Effector CD4-positive, alpha-beta T cell (primary cell): ENCODE measurements at places on chromosomes 2 and 18.

DNA sequence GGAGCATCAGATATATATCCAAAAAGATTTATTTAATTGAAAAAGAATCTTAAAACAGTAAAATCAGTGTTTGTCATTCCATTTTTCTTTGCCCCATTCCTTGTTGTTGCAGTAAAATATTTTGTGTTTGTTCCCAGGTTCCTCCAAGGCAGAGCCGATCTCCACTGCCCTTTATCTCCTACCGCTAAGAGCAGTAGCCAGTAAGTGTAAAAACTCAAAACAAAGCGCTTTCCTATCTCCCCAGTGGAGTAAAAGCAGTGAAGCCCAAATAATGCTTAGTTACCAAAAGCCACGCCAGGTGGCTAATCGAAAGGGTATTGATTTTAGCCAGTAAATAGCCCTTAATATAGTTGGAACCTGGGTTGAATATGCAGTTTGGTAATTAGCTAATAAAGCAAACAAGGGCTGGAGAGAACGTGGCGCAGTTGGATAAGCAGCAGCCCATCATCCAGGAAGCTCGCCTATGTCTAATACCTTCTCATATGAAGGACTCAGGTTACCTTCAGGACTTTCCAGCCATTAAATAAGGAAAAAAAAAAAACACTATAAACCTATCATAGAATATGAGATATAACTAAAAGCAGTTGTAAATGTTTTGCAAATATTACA lies 12.4 kb upstream of the GPD2 start:
- no peak for DNase-seq

DNA sequence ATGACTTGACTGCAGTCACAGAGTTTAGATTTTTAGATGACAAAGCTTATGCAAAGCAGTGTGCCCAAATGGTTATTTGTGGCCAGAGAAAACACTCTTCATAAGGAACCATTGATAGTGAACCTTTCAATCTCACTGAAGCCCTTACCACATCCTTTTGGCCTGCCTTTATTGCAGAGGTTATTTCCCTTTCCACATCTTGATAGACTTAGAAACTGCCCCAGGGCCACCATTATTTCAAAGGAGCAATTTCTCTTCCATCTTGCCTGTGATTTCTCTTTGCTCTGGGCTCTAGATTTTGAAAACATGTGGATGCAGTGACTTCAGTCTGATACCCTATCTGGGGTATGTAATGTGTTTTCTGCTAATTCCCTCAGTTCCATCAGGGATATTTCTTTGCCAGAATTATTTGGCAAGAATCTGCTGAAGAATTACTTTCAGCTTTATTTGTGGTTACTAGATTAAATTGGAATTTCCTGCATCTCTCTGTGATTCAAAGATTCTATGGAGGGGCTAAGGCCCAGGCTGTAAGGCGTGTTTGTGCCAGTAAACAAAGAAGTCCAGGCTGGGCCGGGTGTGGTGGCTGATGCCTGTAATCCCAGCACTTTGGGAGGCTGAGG lies 51.0 kb downstream of the MOGAT1 start:
- no peak for DNase-seq

GRCh38 chr18:77039196-77040130 lies 93.1 kb downstream of the MBP start:
- DNase-seq: no peak

DNA sequence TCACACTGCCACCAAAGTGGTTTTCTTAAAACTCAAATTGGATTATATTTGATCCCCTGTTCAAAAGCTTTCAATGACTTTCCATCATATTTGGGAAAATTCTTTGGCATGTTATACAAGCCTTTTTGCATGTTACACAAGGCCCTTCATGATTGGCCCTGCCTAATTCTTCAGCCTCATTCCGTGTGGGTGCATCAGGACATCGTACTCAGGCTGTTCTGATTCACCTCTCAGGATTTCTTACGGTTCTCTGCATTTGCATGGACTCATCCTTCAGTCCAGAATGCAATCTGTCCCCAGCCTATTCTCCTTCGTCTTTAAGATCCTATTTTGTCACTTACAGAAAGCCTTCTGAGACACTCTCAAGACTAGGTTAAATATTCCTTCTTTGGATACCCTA lies 107.8 kb downstream of the LYPD1 start:
- DNase-seq: no peak

GRCh38 chr2:130837175-130837810 lies 579 bp downstream of the ARHGEF4 start:
- no peak for DNase-seq

DNA sequence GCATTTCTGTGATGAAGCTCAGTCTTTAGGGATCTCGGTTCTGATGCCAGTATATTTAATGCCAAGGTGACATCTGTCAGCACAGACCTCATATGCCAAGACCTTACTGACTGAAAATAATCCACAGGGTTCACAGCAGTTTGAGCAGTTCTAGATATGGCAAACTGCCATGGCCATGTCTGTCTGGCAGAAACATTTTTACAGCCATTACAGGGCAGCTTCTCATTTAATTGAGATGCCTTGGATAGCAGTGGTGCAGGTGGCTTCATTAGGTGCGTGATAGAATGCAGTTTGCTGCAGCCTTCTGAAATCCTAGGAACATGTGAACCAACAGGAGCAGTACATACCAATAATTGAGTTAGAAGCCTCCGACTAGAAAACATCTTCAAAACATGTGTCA lies 510.6 kb downstream of the XIRP2 start:
- no peak for DNase-seq

GRCh38 chr18:22673182-22673862 lies 255.6 kb upstream of the CTAGE1 start:
- DNase-seq: no peak

DNA sequence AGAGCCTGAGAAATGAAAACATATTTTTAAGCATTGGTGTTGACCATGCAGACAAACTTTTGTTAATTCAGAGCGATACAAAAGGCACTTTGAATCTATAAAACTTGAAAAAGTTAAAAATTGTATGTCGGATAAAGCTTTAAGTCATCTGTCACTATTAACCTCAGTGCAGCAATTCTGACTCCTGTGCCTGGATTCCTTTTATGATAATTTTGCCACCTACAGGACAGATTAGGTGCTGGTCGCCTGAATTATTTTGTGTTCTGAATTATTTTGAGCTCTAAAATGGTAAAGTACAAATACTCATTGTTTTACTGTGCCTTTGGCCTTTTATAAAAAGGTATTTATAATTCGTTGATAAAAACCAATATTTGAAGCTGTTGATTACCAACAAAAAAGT lies 19.4 kb upstream of the RNF138 start:
- DNase-seq: no peak

DNA sequence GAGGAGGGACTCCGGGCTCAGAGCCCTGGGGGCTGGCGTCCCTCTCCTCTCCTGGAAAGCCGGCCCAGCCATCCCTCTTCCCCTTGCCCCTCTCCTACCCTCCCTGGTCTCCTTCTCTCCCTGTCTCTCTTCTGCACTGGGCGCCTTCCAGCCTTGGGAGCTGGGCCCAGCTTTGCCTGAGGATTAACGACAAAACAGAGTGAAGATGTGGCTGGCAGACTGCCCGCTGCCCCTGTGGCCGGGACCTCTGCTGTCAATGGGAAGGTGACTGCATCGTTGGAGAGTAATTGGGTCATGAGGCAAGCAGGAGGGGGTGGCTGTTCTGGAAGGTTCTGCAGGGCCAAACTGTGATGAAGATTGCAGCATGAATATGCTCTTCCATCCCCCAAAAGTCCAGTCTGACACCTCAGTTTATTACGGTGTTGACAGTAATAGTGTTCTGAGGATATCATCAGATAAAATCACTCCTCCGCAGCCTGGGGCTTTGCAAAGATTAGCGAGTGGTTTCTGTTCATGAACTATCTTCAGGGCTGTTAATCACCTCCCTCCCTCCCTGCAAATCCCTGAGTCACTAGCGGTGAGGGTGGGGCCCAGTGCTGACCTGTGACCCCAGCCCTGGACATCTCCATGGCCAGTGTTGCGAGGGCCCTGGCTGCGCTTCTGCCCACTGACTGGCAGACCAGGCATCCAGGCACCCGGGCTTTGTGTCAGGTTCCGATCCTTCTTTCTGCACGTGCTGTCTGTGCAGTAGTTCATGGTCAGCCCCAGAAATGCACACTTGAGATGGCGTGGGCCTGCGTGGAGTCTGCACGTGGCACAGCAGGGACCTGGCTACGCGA lies 23.0 kb downstream of the RTP5 start:
- no peak for DNase-seq

- DNase-seq: no peak
Measured at GRCh38 chr2:96623116-96623515, 15.0 kb downstream of the KANSL3 start.

DNA sequence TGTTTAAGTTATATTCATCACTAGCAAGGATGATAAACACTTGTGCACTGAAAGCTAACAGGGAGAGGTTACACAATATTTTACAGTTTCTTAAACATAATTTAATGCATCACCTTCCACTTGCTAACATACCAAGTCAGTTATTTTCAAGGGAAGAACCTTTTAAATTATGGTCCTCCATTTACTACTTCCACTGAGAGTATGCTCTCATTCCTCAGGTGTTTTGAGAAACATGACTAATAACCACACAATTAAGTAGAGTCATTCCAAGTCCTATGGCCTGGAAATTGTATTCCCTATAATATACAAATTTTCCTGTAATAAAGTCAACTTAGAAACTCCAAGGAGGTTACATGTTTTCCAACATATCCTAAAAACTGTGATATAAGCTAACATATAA lies 152.3 kb upstream of the STON1 start:
- DNase-seq: no peak
